Colonic mucosa (tissue), 4 donors: ENCODE measurements at places on chromosomes 3 and 15. TPM values are rescaled to one million over a fixed set of nuclear protein-coding genes. Genes with fewer than 3 reads are reported as not detected.

PPP1R14D gene
- 137 TPM for total RNA-seq

APH1B gene
- 8.9 TPM for total RNA-seq

STRC gene
- 1.1 TPM for total RNA-seq

CGNL1 gene
- total RNA-seq = 4.7 TPM

RASGRF1 gene
- total RNA-seq = 0.56 TPM

KCNMB2 gene
- total RNA-seq = 0.72 TPM

TP63 gene
- total RNA-seq = not detected

CLN6 gene
- 18.9 TPM for total RNA-seq

WNT5A gene
- 7.2 TPM for total RNA-seq

TIMP4 gene
- total RNA-seq = 3.1 TPM

HDAC11 gene
- 36.1 TPM for total RNA-seq

CADM2 gene
- 1.2 TPM for total RNA-seq
